Right renal pelvis (tissue), 4 donors: ENCODE measurements at places on chromosomes 16 and 17. TPM values are rescaled to one million over a fixed set of nuclear protein-coding genes. Genes with fewer than 3 reads are reported as not detected.

CYTH1 gene
- 26.7 TPM for polyA plus RNA-seq

KCNAB3 gene
- polyA plus RNA-seq = 10.0 TPM

TEKT1 gene
- 0.42 TPM for polyA plus RNA-seq

KCNH6 gene
- 1.4 TPM for polyA plus RNA-seq

TBC1D3I gene
- polyA plus RNA-seq = not detected

DNA sequence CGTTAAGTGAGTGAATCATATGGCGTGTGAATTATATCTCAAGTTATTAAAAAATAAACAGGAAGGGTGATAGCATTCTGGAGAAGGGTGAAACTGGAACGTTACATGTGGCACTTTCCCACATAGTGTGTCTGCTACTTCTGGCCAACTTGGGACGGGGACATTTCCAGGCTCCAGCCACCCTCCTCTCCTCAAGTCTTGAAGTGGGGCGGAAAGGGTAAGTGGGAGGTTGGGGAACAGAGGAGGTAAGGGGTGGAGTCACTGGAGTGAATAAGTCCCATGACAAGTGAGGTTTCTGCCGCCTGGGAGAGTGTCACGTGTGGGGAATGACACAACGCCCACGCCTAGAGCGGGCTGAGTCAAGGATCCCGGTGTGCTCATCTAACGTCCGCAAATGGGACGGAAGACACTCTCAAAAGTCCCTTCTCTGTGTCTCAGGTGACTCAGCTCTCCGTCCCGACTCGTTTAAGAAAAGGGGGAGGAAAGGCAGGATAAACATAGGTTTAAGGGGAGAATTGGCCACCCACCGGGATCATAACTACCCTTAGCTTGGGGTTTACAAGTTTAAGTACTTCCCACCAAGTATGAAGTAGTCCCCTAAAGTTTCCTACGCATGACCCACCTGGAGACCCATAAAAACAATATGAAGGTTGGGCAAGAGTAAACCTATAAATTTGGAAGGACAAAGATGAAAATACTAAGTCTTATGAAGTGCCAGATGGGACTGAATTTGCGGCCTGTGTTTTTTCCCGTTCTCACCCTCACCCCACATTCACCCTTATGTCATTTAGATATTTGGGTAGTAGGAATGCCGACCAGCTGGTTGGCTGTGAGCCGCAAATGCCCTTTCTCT is 1.2 kb upstream of the SPAG9 start:
- no peak for DNase-seq

DNA sequence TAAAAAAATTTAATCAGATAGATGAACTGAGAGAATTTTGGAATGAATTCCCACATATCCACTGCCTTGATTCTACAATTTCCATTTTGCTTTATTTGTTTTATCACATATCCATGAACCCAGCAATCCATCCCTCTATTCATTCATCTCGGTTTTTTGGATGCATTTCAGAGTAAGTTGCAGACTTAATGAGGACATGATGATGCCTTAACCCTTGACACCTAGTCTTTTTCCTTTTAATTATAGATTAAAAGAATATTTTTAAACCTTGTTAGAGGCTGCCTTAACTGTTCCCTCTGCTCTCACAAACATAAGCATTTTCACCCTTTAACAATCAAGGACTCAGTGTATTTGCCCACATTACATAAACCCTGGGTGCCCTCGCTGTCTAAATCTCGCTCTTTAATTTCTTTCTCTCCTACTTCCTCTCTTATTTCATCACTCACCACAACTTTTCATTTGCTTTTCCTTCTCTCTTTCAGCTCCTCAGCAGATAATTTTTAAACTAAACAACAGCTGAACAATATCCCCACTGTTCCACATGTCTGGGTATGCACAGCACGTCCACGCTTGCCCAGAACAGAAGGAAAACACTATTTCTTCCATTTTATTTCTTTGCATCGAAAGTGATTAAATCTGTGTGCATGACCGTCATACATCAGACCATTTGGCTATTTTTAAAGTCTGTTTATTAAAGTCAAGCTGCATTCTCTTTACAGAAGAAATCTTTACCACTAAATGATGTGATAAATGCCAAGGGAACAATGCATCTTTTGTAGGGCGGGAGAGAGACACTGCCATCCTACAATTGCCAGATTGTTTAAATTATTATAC is 39.9 kb downstream of the IQCK start:
- DNase-seq = no peak

GRCh38 chr17:57312242-57312641 is 55.9 kb downstream of the MSI2 start:
- no peak for DNase-seq
